ENCODE measurements at places on chromosomes 6 and 20.

GRCh38 chr6:167828325-167828956 is 1.7 kb downstream of the AFDN start:
- ATAC-seq, result no peak

DNA sequence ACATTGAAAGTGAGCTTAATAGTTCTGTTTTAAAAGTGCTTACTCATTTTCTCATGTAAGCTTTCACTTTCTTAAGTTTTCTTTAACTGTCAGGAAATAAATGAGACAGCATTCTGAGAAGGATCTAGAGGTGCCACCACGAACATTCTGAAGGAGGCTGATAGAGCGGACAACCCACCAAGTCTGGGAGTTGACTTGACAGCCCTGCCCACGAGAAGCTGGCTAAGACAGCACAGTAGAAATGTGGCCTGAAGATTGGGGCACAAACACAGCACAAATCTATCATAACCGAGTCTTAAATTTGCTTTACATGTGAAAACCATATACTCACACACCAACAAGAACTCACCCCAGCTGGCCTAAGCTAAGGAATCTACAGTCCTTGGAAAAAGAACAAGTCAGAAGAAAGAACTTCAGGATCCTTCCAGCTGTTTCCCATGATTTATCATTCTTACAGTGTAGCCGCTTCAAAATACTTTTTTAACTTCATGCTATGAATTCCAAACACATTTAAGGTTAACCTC is 144.2 kb upstream of the TNFAIP3 start:
- no peak for ATAC-seq

GRCh38 chr20:24607402-24607801 is 138.0 kb downstream of the SYNDIG1 start:
- no peak for ATAC-seq

- peak; percentile 55 for ATAC-seq
Measured at GRCh38 chr6:53854843-53855567, 60.2 kb downstream of the LRRC1 start.

DNA sequence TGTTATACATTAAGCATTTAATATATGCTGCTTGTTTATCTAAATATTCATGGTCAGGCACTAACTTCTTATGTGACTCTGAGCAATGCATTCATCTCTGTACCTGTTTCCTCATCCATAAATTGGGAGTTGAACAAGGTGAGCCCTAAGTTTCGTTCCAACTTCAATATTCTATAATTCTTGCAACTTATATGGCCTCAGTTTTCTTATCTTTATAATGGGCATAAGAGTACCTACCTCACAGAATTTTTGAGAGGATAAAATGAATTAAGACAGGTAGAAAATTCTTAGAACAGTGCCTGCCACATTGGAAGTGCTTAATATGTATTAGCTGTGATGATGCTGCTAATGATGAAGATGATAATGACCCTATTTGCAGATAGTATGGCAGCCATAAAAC is 11.8 kb upstream of the HIVEP2 start:
- ATAC-seq, result no peak

DNA sequence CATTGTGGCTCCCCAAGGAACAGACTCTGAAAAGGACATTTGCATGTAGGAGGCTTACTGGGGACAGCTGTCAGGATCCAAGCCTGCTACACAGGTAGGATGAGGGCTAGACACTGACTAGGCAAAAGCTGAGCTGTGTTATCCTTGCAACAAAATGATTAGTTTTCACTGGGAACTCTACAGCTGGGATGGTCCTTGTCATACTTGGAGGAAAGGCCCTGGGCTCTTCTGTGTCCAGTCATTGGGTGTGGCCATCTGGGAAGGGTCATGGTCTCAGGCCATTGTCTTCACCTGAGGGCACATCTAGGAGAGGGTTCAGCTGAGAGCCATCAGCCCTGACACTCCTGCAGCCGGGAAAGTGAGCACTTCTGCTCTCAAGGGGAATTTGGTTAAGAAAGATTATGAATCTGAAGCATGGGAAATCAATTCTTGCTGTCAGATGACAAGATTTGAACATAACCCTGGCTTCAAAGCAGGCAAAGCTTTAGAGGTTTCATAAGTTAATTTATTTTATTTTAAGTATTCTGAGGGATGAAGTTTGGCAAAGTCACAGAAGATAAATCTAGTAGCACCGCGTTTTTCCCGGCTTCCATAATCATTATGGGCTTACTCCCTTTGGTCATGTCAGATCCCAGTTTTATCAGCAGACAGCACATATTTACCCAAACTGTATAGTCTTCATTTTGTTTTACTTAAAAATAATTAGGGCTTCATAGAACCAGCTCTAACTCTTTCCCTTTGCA is 78.4 kb upstream of the SLC22A23 start:
- no peak for ATAC-seq
